NCI-H2081 (cell line): ENCODE measurements at places on chromosomes 7 and 10.

DNA sequence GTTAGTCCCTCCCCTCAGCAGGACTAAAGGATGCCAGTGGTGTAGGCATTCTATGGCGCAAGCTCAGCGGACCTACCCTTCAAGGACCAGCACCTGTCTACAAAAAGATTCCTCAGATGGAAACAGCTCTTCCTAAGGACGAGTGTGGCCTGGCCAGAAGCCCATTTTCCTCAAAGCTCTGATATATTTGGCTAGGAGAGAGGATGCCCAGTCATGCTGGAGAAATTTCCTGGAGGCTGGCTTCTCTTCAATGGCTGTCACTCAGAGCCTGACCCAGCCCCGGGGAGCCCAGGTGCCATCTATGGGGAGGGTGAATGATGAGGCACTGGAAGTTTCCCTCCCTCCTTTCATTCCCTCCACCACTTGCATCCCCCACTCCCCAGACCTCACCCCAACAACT, 111.5 kb downstream of the PLXNA4 start:
- no peak for DNase-seq

DNA sequence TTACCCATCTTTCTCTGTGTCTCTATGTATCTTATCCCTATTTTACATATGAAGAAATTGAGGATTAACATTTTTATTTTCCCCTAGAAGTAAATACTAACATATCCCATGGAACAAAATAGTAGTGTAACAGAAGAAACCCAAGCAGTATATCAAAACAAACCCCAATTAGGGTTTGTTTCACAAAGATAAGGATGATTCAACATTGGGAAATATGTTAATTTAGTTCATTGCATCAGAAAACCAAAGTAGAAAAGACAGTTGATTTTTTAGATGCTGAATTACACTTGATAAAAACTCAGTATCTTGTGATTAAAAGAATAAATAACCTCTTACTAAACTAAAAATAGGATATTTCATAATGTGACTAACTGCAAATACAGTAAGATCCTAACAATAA, 87.8 kb downstream of the GLCCI1 start:
- no peak for DNase-seq

DNA sequence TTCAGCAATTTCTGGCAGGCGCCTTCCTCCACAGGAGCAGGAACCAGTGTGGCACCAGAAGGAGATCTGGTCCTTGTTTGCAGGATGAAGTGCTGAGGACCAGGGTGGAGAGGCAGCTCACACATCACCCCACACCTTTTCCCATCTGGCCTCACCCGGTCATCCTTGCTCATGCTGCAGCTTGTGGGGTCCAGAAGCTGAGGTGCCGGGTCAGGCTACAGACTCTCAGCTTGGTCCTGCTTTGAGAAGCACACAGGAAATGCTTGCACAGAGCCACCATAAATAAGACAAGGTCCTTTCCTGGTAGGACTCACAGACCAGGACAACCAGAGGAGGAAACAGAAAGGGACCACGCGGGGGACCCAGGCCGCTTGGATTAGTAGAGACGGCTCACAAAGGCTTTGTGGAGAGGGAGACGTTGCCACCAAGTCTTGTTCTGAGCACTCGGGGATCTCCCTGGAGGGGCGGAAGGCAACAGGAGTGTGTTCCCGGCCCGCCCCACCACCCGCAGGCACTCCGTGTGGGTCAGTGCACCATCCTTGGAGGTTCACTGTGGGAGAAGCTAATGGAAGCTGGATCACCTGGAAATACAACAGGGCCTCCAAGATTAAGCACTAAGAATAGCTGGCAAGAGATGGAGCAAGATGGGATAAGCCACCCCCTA, 29.6 kb upstream of the EN2 start:
- DNase-seq: no peak

GRCh38 chr10:3825244-3825643, 40.2 kb upstream of the KLF6 start:
- no peak for DNase-seq

DNA sequence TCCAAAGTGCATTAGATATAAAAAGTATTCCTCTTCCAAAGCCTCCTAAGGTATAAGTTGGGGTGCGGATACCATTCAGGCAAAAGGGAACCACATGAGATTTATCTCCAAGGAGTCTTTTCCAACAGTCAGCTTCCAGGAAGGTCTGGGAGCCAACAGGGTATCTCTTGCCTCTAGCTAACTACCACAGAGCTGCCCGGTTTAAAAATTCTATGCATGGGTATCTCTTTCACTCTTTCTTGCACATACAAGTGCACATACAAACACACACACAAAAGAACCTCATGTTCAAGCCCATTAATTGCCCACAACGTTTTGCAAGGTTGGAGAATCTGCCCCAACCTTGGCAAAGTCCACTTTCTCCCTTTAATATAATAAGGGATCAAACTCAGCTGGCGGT, 80.7 kb downstream of the CDK6 start:
- no peak for DNase-seq

DNA sequence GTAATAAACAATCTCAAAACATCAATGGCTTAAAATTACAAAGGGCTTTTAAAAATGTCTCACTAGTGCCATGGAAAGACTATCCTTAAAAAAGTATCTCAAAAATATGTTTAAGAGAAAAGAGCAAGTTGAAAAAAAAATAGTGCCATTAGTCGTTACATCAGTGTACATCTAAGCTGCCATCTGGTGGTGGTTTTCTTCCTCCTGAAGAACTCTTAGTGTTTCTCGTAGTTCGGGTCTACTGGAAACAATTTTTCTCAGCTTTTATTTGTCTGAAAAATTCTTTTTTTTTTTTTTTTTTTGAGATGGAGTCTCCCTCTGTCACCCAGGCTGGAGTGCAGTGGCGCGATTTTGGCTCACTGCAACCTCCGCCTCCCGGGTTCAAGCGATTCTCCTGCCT, 5.9 kb upstream of the GARIN1A start:
- DNase-seq: peak; percentile 6

GRCh38 chr10:114648368-114648767, 9.7 kb downstream of the ABLIM1 start:
- no peak for DNase-seq

- DNase-seq: no peak
Measured at GRCh38 chr10:126910798-126911197, 5.6 kb downstream of the DOCK1 start.

- DNase-seq: no peak
Measured at GRCh38 chr10:13268841-13269240, 31.0 kb downstream of the PHYH start.

DNA sequence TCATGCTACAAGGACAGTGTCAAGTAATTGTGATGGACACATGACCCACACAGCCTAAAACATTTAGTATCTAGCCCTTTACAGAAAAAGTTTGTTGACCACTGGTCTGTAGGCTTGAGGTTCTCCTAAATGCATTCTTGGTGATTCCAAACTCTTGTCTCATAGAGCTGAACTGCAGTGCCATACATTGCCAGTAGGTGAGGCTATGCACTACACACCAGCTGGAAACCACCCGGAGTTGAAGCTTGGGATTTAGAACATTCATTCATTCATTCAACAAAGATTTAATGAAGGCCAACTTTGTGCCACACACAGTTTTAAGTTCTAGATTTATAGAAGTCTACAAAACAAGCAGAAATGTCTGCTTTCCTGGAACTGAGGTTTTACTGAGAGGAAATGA, 77.3 kb upstream of the TCF7L2 start:
- no peak for DNase-seq

GRCh38 chr10:48437546-48437945, 131.1 kb downstream of the MAPK8 start:
- no peak for DNase-seq

DNA sequence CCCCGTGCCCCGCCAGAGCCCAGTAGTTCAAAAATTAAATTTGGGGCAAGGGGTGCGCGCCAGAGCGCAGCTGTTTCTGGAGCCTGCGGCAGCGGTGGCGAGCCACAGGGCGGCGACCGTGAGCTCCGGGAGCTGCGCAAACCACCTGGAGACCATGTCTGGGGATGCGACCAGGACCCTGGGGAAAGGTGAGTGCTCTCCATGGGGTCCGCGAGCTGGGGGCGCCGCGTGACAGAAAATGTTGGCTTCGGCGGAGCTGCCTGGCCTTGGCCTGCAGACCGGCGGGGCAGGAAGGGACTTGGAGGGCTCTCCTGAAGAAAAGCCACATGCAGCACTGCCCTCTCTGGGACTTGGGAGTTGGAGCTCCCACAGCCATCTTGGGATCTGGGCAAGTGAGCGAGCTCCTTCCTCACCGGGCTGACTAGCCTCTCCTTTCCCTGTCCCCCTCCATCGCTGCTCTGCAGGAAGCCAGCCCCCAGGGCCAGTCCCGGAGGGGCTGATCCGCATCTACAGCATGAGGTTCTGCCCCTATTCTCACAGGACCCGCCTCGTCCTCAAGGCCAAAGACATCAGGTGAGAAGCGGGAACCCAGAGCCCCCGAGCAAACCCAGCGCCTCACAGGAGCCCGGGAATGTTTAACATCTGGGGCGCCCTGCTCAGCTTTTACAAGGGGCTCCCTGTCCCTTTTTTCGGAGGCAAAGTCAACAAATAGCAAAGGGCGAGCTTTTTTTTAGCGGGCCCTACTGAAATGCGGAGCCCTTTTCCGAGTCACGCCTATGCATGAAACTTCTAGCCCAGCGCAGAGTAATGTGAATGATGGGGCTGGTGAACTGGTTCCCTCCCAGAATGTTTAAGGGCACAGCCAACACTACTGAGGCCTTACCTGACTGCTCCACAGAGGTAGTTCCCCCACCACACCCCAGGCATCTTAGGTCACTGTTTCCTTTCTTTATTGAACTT, 6.1 kb downstream of the GSTO2 start:
- no peak for DNase-seq

DNA sequence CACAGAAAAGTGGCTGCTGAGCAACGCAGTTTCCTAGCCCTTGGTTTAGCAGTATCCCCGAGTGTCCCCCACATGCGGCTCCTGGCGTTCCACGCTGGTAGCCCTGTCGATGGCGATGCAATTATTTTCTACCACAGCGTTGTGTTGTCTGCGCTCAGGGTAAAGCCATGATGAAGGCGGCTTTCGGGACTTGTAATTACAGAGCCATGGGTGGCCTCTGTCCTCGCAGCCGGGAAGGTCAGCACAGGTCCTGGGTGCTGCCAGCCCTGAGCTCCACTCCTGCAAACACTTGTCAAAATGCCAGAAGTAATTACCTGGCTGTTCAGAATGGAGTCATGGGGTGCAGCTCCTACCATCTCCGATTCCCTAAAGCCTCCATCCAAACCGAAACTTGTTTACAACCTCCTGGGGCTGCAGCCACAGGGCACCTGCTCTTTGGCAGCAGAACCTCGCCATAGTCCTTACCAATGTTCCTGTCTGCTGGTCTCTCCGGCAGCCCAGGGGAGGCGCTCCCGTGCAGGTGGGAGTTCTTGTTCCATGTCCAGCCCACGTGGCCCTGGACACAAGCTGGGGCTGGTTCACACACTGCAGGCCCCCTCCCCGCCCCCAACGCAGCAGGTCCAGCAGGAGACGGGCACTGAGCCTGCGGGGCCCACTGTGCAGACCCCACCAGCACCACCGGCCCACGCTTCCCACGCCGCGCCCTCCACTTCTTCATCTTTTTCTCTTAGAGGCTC, 512.6 kb downstream of the PTPRN2 start:
- peak; percentile 98 for DNase-seq

GRCh38 chr7:13489386-13489785, 500.1 kb downstream of the ETV1 start:
- no peak for DNase-seq
